HFFc6 (cell line): ENCODE measurements at places on chromosomes 7 and 10.

DNA sequence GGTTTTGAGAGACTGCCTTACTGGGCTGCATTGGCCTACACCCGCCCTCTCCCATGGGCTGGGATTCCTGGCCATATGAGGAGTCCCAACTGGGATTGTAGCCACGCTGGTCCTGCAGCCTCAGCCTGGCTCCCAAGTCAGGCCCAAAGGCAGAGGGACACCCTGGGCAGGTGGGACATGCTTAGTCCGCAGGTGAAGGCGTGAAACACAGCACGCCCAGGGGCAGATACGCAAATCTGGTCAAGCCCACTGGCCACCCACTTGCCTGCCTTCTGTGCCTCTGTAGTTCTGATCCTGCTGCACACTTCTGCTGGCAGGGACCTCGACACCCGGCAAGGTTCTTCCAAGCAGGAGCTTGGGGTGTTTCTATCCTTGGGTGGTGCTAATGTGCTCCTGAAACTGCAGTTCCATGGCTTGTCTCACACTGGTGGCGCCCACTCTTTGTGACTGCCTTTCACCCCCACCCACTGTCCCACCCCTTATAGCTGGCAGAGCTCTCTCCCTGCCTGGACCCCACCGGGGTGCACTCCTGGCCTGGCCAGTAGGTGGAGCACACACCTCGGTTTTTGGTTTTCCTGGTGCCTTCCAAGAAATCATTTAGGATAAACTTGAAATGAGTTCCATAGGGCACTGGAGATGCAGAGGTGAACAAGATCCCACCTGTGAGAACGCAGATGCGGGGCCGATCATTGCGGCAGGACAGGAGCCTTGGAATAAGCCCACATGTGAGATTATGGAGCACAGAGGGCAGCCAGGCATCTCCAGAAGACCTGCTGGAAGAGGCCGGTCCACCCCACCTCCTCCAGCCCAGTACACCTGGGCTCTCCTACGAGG is 47.9 kb downstream of the MKI67 start:
- peak; percentile 37 for DNase-seq

- DNase-seq, result no peak
Measured at GRCh38 chr10:55629793-55630490, 731.1 kb downstream of the ZWINT start.

GRCh38 chr7:27617651-27618381 is 44.9 kb downstream of the HIBADH start:
- no peak for DNase-seq

DNA sequence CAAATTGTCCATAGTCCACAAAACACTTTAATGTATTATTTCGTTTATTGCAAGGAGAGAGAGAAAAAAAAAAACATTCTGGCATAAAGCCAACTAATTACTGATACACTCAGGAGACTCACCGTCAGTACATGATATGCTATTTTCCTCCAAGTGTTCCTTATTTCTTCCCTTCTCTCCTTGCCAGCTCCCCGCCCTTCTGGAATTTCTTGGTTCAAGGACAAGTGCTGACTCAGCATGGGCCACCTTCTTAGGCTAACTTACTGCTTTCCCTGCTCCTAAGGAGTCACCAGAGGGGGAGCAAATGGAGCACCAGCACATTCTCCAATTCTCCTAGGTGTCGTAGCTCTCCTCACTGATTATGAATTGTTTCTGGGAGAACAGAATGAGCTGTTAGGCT is 133.8 kb upstream of the HDAC9 start:
- DNase-seq, result no peak

DNA sequence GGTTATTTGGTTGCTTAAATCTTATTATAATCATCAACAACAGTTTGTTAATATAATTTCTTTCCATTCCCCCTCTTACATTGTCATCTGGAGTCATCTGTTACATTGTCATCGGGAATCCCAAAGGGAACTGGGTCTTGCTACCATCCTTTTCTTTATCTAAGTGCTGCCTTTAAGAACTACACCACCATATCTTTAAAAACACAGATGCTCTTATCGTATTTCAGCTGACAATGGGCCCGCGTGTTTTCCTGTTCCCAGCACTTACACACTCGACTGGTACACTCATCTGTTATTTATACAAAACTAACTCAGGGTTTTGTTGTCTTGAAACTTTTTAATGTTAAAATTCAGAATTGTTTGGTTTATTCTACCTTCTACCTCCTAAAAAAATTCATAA is 256.2 kb upstream of the MGMT start:
- no peak for DNase-seq

- DNase-seq, result no peak
Measured at GRCh38 chr7:91064938-91065337, 199.3 kb upstream of the FZD1 start.
